ENCODE measurements at places on chromosomes 13 and 19.
A peak's percentile ranks its signal among the peaks of the same experiment; 100 is the strongest.

DNA sequence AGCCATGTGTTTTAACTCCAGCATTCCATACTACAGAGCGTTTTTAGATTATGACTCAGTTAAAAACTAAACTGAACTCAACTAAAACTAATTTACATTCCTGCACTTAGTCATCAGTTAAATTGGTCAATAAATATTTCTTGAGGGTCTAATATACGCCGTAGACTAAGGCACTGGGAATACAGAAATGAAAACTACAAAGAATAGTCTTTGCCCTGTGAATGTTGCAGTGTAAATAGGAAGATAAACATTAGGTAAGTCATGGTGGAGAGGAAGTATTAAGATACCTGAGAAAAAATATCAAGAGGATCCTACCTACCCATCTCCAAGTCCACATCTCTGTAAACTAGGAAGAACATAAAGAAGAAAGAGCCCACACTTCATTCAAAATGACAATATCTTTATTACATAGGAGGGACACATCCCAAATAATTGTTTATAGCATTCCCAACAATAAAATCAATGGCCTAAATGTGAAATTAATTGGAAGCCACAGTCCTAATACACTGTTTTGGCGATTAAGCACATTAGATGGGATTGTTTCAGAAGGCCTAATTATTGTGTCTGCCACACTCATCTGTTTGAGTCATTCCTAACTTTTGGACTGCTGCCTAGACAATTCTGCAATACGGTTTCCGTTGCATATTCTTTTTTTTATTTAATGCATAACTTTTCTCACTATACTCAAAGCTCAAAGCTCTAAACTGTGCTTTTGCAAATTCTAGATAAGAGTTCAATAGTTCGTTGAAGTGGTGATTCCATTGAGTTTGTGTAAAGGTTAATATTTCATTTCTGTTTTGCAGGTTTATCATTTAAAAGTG lies 52.9 kb downstream of the MBNL2 start:
- no peak for DNase-seq

DNA sequence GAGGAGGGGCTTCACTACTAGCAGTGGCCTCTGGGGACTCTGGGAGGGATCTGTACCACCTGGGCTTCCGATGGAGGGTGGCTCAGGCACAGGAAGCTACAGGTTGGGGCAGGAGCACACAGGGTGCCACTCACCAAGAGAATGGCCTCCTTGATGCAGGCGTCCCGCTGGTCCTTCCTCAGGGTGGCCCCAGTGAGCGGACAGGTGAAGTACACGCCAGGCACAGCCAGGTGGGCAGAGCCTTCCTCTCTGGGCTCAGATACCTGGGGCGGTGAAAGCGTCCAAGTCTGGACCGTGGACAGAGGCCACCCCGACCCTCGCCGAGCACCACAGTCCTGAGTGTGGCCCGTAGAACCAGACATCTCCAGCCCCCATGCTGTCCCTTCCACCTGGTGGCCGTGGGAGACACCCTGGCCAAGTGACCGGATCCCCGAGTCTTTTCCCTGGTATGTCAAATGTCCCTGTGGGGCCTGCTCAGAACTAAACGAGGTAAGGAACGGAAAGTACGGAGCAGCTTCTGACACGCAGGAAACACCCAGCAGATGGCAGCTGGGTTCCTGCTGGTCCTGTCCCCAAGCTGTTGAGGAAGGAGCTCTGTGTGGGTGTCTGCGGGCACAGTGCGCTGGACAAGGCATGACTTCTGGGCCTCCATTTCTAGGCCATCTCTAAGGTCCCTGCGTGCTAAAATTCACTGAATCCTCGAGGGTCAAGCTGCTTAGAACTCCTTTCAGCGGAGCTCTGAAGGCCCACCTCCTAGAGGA lies 5.2 kb downstream of the UBXN6 start:
- DNase-seq, result no peak

- peak; percentile 48 for DNase-seq
Measured at GRCh38 chr19:6890938-6891337, 3.6 kb downstream of the ADGRE1 start.

DNA sequence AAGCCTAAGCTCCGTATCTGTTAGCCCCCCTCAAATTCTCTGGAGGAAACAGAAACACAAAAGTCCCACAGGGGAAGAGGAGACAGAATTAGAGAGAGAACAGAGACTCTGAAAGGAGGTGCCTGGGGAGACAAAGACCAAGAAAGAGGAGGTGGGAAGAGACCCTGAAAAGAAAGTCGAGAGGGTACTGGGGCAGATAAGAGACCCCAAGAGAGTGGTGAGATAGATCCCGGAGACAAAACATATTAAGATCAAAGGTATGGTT lies 915 bp upstream of the GRWD1 start:
- no peak for DNase-seq

DNA sequence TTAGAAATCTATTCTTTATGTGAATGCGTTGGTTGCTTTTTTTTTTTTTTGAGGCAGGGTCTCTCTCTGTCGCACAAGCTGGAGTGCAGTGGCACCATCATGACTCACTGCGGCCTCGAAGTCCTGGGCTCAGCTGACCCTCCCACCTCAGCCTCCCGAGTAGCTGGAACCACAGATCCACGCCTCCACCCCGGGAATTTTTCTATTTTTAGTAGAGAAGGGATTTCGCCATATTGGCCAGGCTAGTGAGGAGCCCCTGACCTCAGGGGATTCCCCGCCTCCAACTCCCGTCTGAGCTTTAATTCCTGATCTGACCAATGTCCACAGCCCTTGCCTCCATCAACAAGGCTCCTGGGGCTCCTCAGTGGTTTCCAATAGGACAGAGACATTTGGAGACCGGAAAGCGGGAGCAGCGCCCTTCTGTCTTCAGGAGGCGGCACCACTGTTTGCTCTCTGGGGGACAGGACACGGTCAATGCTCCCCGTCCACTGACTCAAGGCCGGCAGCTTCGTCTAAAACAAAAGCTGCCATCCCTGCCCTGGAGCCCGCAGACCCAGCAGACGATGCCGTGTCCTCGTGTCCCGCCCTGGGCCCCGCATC lies 503 bp downstream of the TUBA3C start:
- no peak for DNase-seq
